SW 1271 (cell line): ENCODE measurements at places on chromosomes 1 and 21.

- DNase-seq, result no peak
Observed at GRCh38 chr1:182478238-182478637, 28.3 kb downstream of the RGSL1 start.

DNA sequence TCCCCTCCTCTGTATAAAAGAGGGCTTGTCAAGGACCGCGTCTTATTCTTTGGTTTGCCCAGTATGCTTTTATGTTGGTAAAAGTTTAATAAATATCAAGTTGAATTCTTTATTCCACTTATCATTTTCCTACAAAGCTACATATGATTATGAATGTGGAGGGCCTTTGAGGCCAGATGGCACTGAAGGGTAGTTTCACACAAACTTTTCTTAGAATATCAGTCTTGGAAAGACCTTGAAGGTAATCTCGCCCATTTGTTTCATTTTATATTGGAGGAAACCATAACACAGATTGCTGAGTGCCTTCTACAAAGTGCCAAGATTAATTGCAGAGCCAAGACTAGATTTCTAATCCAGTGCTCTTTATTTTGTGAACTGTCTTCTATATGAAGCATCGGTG lies 5.8 kb upstream of the FUBP1 start:
- DNase-seq, result no peak

DNA sequence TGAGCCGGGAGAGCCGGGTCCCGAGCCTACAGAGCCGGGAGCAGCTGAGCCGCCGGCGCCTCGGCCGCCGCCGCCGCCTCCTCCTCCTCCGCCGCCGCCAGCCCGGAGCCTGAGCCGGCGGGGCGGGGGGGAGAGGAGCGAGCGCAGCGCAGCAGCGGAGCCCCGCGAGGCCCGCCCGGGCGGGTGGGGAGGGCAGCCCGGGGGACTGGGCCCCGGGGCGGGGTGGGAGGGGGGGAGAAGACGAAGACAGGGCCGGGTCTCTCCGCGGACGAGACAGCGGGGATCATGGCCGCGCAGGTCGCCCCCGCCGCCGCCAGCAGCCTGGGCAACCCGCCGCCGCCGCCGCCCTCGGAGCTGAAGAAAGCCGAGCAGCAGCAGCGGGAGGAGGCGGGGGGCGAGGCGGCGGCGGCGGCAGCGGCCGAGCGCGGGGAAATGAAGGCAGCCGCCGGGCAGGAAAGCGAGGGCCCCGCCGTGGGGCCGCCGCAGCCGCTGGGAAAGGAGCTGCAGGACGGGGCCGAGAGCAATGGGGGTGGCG lies 371 bp downstream of the ARID1A start:
- no peak for DNase-seq

DNA sequence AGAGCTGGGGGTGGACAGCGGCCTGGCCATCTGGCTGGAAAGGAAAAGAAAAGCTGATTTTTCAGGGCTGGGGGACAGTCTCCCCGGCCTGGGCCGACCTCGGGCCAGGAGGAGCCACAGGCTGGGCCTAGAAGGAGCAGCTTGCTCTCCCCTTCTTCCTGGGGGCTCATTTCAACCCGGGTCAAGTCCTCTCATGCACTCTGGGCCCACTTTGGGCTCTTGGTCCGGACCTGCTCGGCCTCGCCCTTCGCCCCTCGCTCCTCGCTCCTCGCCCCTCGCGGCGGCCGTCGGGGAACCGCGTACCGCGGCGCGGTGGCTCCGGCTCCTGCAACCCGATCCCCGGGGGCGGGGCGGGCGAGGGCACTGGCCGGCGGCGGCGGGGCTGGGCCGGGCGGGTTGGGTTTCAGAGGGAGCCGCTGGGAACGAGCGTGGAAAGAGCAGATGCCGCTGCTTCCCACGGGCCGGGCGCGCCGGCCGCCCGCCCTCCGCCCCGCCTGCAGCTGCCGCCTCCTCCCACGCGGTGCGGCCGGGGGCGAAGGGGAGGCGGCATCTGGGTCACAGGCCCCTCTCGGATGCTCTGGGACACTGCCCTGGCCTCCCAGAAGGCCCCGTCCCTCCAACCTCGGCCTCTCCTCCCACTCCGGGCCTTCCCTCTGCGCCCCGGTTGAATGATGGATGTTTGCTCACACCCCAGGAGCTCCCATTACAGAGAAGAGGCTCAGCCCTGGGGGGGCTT lies 6.6 kb downstream of the HEYL start:
- no peak for DNase-seq

- DNase-seq, result no peak
Observed at GRCh38 chr1:10701145-10701544, 95.3 kb downstream of the CASZ1 start.

- no peak for DNase-seq
Observed at GRCh38 chr1:3194760-3195479, 125.9 kb downstream of the PRDM16 start.

DNA sequence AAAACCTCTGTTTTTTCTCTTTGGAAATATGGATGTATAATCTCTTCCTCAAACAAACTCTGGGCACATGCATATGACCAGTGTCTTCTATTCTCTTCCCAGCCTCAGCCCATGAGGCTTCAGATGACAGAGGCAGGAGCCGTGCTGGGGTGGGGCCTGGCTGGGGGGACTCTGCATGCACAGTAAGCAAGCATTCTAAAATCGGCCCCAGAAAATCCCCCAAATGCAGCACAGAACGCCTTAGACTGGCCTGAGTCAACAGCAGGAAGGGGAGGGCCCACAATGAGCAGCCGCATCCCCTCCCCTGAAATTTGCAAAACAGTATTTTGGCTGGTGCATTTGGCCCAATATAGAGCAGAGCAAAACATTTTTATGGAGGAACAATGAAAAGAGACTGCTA lies 47.8 kb downstream of the ITPKB start:
- DNase-seq, result no peak

DNA sequence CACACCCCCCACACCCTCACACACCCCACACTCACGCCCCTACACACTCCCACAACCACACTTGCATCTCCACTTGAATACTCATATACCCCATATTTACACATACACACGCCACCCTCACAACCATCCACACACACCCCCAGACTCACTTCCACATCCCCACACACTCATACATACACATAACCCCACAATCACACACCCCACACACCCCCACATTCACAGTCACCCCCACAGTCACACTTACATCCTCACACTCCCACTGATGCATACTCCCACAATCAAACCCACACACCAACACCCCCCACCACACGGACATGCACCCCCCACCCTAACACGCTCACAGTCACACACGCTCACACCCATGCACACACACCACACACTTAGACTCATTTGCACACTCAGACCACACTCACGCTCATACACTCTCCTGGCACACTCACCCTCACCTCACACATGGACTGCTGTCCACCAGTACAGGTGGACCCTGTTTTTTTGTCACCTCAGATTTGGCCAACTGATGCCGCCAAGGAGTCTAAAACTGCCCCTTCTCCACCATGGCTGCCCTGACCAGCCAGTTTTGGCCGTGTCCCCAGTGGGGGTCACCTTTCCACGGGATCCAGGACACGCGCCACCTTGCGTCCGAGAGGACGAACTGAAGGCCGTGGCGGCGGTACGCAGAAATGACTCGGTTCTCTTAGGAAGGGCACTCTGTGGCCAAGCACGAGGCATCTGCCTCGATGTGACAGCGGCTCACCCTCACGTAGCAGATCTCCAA lies 45.3 kb upstream of the EDN2 start:
- DNase-seq, result no peak

DNA sequence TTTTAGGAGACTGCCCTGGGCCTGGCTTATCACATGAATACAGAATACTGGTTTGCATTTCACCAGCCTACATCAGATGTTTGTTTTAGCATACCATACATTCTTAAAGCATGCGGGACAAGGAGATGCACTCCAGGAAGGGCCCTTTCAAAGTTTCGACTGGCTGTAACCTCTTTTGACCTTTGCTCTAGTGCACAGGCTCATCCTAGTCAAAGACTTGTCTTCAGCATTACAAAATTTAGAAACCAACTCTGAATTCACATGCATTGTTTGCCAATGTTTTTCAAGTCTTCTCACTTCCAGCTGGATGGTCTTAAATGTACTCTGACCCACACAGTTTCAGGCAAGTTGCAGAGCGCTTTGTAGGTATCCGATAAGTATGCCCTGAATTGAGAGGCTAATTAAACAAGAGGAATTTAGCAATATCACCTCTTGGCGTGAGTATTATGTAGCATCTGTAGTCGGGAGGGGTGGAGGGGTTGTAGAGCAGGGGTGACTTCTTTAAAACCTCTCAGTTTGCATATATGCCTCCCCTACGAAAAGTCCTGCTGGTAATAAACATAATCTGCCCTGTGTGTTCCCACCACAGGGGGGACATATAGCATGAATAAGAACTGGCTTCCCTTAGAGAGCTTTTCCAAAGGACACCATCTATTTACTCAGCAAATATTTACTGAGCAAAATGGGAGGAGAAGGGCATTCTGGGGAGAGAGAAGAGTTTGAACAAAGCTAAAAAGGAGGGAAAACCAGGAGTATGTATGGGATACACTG lies 24.4 kb upstream of the AHCYL1 start:
- DNase-seq, result peak; percentile 13

DNA sequence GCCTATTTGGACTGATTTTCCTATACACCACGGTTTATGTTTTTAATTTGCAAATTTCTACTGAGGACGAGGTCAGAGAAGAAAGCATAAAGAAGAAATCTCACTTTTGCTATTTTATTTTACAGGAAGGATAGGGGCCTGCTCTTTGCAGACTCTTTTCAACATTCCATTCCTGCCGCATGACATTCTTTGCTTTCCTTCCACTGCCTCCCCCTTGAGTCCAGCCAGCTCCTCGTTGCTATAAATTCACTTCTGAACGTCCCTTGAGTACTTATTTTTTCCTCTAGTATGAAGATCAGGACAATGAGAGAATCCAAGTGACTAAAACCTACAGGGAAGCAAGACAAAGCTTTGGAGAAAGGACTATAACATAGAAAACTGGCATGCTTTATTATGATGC lies 53.4 kb upstream of the PTGFR start:
- no peak for DNase-seq

GRCh38 chr1:163443863-163444262 lies 122.1 kb downstream of the NUF2 start:
- no peak for DNase-seq

GRCh38 chr1:92964998-92965397 lies 3.7 kb upstream of the DIPK1A start:
- no peak for DNase-seq

GRCh38 chr1:220684890-220685289 lies 5.3 kb upstream of the C1orf115 start:
- no peak for DNase-seq

DNA sequence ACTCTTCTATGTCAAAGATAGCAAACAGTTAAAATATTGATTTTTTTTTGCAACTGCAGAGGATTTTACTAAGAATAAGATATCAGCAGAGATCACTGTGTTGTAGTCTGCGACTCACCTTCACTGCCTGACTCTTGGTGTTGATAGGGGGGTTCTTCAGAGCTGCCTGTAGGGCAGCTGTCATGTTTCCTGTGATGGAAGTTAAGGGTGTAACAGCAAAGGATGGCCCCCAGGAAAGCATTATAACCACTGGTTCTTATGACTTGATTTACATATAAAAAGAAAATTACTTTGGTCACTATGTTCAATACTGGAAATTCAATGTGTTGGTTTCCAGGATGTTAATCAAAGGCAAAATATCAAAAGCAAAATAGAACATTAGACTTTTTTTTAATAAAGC lies 2.6 kb downstream of the ARPC5 start:
- no peak for DNase-seq

DNA sequence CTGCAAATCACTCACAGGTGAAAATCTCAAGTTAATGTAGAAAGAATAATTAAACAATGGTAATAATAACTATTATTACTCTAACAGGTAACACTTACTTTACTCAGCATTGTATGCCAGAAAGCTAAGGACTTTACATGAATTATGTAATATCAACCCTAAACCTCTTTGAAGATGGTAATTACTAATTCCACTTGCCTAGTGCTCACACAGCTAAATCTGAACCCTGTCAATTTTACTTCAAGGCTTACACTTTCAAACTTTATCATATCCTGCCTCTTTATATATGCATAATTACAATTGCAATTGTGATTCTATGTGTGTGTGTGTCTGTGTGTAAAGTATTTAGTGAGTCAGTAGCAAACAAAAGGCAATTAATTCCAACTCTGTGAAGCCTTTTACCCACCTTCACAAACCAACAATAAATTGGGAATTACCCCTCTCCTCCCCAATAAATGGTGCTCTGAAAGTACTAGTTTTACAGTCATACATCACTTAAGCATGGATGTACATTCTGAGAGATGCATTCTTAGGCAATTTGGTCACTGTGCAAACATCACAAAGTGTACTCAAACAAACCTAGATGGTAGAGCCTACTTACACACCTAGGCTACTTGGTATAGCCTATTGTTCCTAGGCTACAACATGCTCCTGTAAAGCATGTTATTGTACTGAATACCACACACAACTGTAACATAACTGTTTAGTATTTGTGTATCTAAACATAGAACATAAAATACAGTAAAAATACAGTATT lies 5.9 kb downstream of the ZNF644 start:
- peak; percentile 1 for DNase-seq

GRCh38 chr1:25854554-25854953 lies 4.7 kb downstream of the AUNIP start:
- no peak for DNase-seq

DNA sequence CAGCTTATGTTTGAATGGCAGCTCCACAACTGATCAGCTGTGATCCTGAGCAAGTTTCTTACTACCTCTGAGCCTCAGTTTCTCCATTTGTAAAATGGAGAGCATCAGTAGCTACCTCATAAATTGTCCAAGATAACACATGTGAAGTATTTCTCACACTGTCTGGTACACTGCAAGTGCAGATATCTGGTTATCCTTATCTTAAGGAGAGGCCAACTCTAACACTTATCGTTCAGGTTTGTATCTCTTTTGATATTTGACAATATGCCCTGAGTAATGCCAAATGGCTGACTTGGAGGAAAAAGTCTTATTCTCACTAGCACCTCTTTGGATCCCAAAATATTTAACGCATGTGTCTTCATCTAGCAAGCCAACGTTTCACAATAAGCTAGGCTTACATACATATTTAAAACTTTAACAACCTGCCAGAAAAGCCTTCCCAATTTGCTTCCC lies 2.7 kb downstream of the CSRP1 start:
- no peak for DNase-seq

- no peak for DNase-seq
Observed at GRCh38 chr1:208511242-208511860, 267.2 kb upstream of the PLXNA2 start.

GRCh38 chr1:178609015-178609414 lies 96.1 kb downstream of the TEX35 start:
- no peak for DNase-seq

GRCh38 chr1:207962716-207963426 lies 51.9 kb upstream of the CD34 start:
- no peak for DNase-seq

GRCh38 chr1:147833231-147833860 lies 69.2 kb upstream of the GJA8 start:
- no peak for DNase-seq

DNA sequence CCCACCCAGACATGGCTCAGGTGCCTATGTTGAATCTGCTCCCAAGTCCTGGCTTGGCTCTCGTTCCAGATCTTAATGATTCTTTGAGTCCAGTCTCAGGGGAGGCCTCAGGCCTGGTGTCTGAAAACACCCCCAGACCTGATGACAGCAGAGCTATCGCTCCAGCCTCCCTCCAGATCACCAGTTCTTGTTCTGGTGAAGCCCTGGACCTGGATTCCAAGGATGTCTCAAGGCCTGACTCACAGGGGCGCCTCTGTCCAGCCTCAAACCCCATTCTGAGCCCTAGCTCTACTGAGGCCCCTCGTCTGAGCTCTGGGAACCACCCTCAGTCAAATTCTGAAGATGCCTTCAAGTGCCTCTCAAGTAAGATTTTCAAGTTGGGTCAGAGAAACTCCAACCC lies 11.4 kb downstream of the MROH7 start:
- no peak for DNase-seq

GRCh38 chr1:25190260-25190659 lies 42.0 kb downstream of the SYF2 start:
- no peak for DNase-seq
